ENCODE measurements at places on chromosomes 7 and 10. TPM values are rescaled to one million over a fixed set of nuclear protein-coding genes. Genes with fewer than 3 reads are reported as not detected.

Gene NPC1L1
- not detected for total RNA-seq

Gene MACC1
- not detected for total RNA-seq

Gene DNAJC12
- 3.9 TPM for total RNA-seq

Gene NPVF
- total RNA-seq, result not detected

Gene ABCB4
- total RNA-seq, result under 0.01 TPM

Gene LEP
- total RNA-seq, result not detected

Gene FAM241B
- 0.39 TPM for total RNA-seq

Gene MTG1
- 37.1 TPM for total RNA-seq

Gene C10orf105
- not detected for total RNA-seq

Gene UCMA
- not detected for total RNA-seq

Gene ADAP1
- total RNA-seq, result 1.8 TPM

Gene TMEM236
- total RNA-seq, result 0.38 TPM

Gene NRCAM
- total RNA-seq, result 3.3 TPM

Gene MBL2
- not detected for total RNA-seq

Gene NFE2L3
- 20.7 TPM for total RNA-seq

Gene ABCB1
- total RNA-seq, result 1.0 TPM

Gene SKIDA1
- 3.8 TPM for total RNA-seq

Gene TMEM176B
- not detected for total RNA-seq

Gene INSYN2A
- total RNA-seq, result not detected

Gene MYL10
- total RNA-seq, result not detected

Gene SMO
- 2.3 TPM for total RNA-seq

Gene ECD
- total RNA-seq, result 21.6 TPM
